ENCODE measurements at places on chromosomes 5 and 9.

- DNase-seq, result no peak
Observed at GRCh38 chr9:136930014-136930413, 14.5 kb downstream of the FBXW5 start.

DNA sequence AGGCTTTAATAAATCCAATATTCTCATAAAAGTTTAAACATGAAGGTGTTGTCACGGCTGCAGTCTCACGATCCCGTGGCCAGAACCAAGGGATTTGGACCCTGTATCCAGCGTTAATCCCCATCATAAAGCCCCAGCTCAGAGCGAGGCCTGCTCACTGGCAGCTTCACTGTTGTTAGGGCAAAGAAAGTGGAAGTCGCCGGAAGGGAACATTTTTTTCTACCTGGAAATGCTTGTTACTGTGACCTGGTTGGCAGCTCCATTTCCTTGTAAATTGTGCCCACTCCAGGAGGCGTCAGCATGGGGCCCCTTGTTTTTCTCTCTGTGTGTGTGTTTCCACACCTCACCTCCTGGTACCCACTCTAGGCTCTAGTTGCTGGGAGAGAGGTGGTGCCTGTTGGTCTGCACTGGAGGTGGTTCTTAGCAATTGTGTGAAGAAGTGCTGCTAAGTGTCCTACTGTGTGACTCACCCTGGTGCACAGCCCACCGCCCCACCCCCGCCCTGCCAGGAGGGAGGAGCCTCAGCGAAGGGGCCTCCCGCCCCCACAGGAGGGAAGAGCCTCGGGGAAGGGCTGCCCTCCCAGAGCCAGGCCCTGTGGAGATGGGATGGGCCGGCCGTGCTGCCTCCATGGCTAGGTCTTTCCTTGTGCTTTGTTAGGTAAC is 105.1 kb downstream of the EHMT1 start:
- no peak for DNase-seq

DNA sequence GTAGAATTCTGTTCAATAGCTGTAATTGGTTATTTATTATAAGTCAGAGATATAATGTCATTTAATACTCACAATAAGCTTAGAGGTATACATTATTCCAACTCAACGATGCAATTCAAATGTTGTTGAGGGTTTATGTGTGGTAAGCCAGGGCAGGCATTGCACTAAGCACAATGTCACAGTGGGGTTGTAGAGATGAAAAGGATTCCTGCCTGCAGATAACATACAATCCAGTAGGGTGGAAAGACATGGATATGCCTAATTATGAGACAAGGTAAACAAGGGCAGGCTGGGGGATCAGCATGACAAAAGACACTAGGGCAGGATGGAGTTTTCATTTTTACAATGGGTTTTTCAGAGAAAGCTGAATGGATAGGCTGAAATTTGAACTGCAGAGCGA is 98.7 kb upstream of the PALM2AKAP2 start:
- DNase-seq, result no peak

GRCh38 chr9:89814340-89815040 is 209.7 kb downstream of the GADD45G start:
- DNase-seq, result no peak

DNA sequence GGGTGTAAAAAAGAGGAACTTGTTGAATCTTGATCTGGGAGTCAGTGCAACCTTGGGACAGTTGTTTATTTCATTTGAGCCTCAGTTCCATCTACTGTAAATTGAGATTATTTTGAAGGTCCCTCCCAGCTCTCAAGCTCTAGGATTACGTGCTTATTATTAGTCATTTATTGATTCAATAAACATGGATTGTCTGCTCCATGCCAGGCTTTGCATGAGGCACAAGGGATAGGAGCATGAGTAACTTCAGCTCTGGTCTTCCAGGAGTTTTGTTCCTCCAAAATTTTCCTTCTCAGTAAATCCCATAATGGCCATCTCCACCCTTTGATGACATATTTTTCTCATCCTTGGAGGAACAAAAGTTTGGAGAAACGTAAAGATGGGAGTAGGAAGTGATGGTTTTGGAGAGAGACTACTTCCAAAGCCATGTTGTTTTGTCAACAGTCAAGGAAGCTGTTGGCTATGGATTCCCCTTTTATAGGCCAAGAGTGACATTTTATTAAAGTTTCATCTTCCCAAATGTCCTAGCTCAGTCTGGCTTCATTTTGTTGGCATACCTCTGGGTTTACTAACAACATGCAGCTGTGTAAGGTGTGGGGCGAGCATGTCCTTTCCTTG is 244.6 kb downstream of the DMRT2 start:
- DNase-seq, result no peak

DNA sequence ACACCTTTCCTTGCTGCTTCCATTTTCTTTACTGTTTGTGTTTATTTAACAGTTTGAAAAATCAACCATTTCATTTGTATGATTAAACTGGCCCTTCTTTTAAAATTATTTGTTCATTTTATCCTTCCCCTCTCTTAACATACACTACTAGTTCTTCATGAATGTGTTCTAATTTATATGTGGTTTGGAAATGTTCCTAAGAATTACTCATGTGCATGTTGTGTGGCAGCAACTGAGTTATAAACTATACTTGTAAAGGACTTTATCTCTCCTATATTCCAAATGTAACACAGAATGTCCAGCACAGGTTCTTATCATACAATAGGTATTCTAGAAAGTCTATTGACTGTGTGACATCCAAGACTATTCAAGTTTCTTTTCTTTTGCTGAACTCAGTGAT is 358.2 kb upstream of the MEF2C start:
- DNase-seq, result no peak

GRCh38 chr5:4737868-4738267 is 402.3 kb upstream of the ADAMTS16 start:
- DNase-seq, result no peak

DNA sequence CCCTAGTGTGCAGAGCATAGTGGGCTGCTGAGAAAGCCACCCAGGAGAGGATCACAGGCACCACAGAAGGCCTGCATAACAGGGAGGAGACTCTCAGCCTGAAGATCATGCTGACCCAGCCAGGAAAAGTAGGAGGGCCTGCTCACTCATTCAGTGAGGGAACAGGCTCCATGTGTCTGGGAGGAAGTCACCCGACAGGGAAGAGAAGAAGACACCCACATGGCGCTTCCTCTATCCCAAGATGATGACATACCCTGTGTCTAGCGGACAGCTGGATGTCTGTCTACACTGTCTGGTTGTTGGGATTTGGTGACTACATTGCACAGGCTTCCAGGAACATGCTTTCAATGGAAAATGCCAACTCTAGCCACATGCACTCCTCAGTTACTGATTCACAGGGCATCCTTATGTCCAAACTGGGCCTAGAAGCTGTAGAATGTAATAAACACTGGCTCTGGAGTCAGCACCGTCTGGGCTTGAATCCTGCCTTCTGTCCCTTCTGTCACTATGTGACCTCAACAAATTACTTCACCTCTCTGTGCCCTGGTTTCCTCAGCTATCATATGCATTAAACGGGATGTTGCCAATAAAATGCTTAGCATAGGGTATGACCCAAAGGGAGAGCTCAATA is 47.6 kb downstream of the KLHL3 start:
- DNase-seq, result no peak

DNA sequence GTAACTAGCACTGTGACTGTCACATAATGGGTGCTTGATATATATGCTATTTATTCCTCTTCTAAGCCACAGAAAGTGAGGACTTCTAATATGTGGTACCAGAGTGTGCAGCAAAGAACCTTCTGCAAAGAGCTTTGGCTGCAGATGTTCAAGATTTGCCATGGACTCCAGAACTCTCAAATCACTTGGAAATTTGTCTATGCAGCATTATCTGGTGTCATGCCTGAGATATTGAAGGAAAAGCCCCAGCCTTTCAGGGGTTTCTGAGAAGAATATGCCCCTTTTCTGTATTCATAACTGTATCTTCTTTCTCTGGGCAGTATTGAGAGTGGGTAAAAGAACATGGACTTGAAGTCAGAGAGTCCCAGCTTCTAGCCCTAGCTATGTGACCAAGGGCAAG is 4.8 kb upstream of the G3BP1 start:
- DNase-seq, result no peak

DNA sequence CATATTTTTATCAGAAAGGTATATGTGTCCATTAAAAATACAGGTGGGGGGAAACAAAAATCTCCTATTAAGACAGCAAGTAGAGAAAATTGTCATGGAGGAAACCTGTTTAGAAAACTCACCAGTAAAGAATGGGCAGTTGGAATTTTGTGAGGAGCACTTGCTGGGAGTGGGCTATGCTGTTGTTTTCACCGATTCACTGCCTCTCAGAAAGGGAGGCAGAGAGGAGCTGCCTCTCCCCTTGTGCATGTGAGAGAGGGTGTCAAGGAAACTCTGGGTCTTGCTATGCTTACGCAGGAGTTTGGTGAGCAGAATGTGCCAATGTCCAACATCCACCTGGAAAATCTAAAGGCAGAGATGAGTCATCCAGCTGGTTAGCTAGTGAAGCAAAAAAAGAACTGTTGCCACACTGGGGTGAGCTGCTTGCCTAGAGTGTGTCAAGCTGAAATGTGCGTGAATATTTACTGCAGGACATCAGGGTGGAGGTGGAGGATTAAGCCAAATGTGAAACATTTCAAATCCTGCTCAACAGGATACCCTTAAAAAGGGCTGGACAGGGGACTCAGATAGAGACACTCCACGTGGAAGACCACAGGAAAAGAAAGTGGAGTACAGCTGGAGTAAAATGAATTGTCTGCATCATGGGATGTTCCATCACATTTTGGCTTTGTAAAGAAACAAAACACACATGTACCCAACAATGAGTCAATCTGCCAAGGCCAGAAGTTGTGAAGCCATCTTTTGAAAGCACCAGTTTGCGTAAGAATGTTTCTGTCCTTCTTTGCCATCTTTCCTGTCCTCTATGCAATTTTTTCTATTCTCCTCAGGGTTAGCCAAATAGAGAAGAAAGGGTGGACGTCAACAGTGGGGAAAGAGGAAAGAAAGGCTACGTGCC is 449.7 kb upstream of the MPDZ start:
- no peak for DNase-seq

GRCh38 chr9:35658968-35659220 is 802 bp downstream of the CCDC107 start:
- no peak for DNase-seq

DNA sequence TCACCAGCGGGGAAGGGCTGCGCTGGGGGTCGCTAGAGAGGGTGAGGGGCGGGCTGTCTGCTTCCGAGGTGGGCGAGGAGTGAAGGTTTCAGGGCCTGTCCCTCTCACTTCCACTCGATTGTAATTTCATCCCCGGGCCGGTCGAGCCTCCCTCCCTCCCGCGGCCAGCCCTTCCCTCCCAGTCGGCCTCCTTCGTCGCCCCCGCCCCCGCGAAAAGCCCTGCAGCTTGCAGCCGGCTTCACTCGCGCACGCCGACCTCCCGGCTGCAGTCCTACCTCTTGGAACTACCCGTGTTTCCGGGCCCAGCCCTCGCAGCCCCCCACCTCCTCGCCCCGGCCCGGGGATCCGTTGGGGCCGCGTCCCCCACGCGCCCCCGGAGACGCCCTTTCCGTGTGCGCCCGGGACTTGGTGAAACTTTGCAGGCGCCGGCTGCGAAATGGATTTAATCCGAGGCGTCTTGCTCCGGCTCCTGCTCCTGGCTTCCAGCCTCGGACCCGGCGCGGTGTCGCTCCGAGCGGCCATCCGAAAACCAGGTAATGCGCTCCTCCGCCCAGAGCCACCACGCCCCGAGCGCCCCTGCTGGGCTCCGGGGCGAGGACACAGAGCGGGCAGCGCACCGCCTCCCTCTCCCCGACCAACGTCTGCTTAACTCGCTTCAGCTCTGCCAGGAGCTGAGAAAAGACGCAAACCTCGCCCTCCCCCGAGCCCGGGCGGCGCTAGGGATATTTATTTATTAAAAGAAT is at the start of gene EGFLAM:
Gene EGFLAM, plus strand, starts transcription at position 241 of the 743 bp plus-strand sequence. Its CDS starts 196 bp downstream, at position 437.
- DNase-seq, result peak; percentile 11

DNA sequence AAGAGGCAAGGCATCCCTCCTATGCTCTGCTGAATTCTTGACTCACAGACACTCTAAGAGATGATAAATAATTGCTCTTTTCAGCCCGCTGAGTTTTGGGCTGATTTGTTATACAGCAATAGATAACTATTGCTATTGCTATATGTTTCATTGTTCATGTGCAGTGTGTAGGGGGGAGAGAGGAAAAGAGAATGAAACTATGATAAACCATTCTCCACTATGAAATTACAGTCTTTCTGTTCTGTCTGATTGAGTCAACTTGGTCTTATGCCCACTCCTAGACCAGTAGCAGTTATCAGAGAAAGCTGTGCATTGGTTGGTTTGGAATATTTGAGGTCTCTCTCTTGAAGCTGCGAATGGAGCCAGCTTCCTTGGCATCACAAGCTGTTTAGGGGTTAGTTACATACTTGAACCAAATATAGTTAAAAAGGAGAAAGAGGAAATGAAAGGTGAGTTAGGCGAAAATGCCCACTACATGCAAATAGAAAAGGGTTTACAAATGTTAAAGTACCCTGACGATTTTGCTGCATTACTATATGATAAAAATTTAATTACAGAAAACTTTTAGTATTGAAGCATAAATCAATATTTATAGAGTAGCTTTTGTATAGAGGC is 136.3 kb upstream of the ACTBL2 start:
- DNase-seq, result no peak

DNA sequence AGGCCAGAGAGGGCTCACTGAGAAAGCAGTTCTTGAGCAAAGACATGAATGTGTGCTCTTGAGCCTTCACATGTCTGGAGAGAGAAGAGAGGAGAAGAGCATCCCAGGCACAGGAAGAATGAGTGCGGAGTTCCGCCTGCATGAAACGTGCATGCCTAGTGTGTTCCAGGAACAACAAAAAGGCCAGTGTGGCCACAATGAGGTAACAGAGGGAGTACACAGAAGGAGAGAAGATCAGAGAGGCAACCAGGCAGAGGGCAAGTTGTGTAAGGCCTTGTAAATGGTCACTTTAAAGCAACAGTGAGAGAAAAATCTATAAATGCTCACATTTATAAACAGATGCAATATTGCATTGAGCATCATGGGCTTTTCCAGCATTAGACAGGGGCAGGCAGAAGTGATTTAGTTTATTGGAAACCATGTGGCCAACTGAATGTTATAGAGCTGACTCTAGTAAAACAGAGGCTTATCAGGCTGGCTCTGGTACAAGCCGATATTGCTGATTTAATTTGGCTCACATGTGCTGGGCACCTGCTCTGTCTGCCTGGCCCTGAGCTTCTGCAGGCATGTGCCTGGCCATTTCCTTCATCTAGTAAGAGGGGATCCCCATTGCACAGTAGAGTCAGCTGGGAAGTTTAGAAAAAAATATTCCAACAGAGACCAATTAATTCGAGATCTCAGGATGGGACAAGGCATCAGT is 185.3 kb downstream of the SAXO1 start:
- DNase-seq, result no peak

GRCh38 chr5:52725065-52725746 is 62.5 kb upstream of the ITGA1 start:
- peak; percentile 37 for DNase-seq

DNA sequence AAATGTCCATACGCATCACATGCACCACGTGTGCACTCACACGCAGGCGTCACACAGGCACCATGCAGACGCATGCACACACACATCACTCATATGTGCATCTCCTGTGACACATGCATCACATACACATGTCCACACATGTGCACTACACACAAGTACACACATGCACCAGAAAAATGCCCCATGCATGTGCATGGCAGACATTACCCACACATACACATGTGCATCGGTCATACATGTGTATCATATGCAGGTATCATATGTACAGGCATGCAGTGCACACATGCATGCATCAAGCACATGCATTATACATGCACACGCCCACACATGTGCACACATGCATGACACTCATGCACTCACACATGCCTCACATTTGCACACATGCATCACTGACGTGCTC is 26.1 kb downstream of the ADAMTS2 start:
- DNase-seq, result no peak
